ENCODE measurements at places on chromosomes 16 and 17.

GRCh38 chr17:15920758-15921239 is 24.1 kb upstream of the ADORA2B start:
- DNase-seq = peak; percentile 34

DNA sequence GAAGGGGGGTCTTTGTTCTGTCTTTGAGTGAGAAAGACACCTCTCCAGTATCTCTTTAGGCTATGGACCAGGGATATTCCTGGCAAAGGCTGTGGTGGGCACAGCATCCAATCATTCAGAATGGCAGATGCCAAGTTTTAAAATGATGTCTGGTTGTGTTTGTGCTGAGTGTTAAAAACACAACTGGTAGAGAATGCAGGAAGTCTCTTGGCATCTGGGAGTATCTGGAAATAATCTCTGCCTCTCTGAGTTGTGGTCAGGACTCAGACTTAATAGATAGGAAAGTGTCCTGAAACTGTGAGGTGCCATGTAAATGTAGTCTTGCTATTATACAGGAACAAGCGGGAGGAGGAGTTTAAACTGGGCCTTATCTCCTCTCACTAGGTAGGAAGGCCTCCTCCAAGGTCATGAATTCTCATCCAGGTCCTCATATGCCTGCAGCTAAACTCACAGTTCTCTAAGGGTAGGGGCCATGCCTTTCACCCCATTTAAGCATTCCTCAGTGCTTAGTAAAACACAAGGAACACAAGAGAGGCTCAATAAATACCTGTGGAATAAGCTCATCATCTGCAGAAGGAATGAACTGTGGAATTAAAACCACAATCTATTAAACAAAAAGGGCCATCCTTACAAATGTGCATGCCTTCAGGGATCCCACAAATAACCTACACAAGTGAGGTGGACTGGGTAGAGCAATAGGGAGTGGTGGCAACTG is 317.6 kb downstream of the CBLN1 start:
- peak; percentile 60 for DNase-seq

- DNase-seq = no peak
These were observed 18.1 kb downstream of the FZD2 start for GRCh38 chr17:44575403-44575802.

- no peak for DNase-seq
These were observed 34.3 kb downstream of the CPSF4L start for GRCh38 chr17:73227379-73227778.

DNA sequence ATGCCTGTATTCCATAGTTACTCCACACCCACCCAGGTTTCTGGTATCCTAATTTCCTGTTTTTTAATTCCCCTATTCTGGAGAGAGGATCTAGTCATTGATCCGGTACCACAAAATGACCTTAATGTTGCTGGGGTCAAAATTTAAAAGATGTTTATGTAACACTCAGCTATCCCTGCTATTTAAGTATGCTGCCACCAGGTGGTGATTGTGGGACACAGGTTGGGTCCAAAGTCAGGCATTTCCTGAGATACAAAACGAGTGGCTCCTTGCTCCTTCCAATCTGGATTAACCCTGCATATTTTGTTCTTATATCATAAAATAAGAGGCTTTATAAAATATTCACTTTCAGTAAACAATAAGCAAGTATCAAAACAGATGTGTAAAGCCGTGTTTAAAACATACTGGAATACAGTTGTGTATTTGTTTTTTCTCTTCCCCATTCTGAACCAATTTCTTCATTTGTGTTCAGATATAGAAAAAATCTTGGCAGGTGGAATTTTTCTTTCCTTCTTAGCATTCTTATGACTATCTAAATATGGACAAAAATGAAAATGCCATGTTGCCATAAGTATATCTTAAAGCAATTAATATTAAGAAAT is 16.3 kb downstream of the HS3ST4 start:
- no peak for DNase-seq

- DNase-seq = no peak
These were observed 440.5 kb downstream of the GRIN2A start for GRCh38 chr16:9741776-9742175.

GRCh38 chr17:72846399-72846798 is 246.1 kb downstream of the SLC39A11 start:
- DNase-seq = no peak

- DNase-seq = no peak
These were observed 461.7 kb upstream of the HSBP1 start for GRCh38 chr16:83345846-83346640.

- DNase-seq = no peak
These were observed 217.4 kb upstream of the TNRC6C start for GRCh38 chr17:77741109-77741508.

DNA sequence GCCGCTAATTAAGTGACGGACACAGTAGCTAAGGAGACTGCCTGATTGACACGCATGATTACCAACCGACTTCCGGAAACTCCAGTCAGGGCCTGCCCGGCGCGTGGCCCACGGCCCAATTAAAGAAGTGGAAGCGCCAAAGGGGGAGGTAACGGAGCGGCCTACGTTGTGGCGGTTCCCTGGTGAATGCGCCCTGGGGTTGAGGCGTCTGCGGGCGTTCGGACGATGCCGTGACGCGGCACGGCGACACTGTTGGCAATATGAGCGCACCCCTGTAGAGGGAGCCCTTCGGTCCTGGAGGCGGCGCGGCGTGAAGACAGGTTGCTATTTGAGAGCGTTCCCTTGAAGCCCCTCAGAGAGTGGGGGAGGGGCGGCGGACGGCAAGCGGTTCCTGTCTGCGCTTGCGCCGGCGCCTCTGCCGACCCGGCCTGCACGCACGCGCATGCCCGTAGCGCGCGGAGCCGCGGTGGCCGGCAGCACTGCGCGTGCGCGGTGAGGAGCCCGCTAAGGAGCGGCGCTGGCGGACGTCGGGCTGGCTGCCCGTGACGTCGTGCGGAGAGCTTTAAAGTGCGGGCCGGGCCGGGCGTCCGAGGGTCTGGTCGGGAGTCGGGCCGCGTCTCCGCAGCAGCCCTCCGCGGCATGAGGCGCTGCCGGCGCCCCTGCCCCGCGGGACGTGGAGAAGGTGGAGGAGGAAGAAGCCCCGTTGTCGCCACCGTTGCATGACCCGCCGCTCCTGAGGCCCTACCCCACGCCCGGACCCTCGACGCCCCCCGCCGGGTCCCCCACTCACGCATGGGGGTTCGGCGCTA is at the start of gene ALKBH5:
Gene ALKBH5, plus strand, starts transcription at position 495 of the 809 bp plus-strand sequence. CDS start 416 bp downstream, outside the sequence.
- peak; percentile 99 for DNase-seq

DNA sequence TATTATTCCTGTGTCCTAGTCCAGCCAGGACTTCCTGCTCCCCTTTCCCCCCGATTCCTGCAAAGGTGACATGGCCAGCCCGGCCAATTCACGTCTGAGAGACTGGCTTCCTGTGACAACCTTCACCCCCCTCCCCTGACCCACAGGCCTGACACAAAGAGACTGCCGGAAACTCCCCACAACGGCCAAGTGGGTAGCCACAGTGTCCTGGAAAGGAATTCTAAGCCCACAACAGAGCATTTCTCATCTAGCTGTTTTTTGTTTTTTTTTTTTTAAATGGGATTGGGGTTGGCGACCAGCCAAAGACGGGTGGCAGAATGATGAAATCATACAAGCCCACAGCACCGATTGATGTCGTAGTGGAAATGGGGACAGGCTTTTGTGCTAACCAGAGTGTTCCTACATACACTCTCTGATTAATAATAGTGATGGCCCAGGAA is 2.8 kb upstream of the XAF1 start:
- peak; percentile 74 for DNase-seq

DNA sequence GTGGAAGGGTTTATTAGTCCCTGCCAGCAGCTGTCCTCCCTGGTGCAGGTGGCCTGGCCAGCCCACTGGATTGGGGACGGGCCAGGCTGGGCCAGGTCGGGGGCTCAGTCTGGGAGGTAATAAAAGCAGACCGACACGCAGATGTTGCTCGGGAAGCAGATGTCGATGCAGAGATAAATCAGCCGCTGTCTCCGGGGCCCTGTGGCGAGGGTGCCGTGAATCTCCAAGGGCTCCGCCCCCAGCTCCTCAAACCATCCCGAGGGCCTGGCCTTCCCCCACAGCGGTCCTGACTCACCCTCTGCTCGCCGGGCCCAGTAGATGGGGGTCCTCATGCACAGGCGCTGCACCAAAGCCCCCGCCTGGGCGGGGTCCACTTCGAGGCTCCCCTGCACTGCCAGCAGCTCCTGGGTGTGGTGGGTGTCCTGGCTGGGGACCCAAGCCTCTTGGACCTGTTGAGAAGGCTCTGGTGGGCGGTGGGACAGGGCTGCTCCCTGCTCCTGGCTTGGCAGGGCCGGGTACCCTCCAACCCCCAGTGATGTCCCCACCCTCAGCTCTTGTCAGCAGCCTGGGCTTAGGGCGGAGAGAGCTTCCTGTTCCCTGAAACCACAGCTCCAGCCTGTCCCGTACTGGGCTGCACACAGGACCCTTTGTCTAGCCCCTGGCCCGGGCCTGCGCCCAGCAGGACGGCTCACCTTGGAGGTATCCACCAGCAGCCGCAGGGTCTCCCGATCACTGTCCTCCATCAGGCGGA is 1.2 kb downstream of the BRICD5 start:
- DNase-seq = no peak

GRCh38 chr17:74152591-74153455 is 50.7 kb upstream of the RPL38 start:
- peak; percentile 1 for DNase-seq

DNA sequence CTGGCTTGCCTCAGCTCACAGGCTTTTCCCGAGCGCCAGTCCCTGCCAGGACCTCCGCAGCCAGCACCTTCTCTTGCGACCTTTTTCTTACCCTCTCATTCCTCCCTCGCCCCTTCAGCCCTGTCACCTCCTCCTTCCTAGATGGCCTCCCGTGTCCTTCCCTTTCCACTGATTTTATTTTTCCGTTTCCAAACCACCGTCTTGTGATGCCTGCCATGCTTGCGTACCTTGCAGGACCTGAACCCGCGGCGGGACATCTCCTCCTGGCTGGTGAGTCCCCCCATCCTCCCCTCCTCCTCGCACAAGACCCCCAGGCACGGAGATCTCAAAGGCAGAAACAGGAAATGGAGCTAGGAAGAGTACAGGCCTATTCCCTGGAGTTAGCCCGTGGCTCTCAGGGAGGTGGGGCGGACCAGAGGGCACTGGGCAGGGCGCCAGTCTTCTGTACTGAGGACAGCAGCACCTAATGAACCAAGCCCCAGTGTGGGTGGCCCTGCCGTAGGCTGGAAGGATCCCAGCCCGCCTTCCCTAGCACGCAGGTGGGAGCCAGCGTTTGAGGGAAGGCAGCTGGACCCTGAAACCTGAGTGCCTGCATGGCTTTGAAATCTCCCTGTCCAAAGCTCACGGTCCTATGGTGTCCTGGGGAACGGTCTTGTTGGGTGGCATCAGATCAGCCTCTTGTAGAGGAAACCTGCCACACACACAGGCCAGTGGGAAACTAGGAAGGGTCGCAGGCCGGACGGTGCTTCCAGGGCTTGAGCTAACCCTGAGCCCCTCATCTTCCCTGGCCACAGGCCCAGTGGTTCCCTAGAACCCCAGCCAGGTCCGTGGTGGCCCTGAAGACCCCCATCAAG is 612 bp downstream of the CISD3 start:
- peak; percentile 69 for DNase-seq

DNA sequence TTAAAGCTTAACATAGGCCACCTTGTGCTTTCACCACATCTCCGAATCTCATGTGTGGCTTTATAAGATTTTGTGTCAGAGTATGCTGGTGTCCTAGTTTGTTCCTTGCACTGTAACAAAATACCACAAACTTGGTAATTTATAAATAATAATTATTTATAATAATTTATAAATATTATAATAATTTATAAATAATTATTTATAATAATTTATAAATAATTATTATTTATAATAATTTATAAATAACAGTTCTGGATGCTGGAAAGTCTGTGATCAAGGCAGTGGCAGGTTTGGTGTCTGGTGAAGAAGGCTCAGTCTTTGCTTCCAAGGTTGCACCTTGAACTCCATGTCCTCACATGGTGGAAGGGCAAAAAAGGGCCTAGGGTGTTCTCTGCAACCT is 147.7 kb downstream of the BCAS3 start:
- DNase-seq = no peak

- DNase-seq = peak; percentile 64
These were observed 190.9 kb downstream of the RAB11FIP4 start for GRCh38 chr17:31582151-31582907.

GRCh38 chr17:7887038-7887481 is 1.5 kb upstream of the CHD3 start:
- DNase-seq = no peak

DNA sequence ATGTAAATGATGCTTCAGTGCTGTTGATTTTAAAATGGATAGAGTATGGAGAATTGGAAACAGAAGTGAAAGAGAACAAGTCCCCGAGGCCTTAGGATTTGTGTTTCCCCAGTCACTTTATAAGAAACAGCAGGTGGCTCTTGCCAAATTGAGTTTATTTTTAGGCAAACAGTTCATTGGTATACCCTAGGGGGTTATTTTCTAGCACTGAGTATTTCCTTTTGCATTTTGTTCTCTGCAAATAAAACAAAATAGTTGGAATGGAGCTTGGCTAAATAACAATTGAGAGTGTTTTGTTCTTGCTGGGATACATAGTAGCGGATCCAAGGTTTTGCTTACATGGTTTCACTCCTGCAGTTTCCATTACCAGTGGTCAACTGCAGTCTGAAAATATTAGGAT is 591.1 kb upstream of the C16orf82 start:
- no peak for DNase-seq

- DNase-seq = no peak
These were observed 140.7 kb upstream of the PLCG2 start for GRCh38 chr16:81638286-81638945.

DNA sequence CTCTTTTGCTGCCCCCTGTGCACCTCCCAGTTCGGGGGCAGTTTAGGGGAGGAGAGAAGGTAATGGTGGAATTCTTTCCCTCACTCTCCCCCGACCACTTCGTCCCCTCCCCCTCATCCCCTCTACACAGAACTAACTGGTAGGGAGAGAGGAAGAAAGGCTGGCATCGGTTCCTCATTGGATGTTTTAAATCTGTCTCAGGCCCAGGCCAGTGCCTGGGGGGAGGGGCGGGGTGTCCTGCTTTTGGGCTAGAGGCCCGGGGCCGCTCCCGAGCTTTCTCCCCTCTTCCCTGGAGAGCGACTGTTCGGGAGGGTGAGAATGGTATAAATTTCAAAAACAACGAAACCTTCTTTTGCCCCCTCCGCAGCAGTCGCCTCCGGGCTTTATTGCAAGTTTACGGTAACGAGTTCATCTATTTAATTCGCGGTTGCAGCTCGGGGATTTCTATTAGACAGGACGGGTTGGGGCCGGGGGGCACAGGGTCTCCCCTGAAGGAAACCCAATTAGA is at the start of gene PRAC2:
Gene PRAC2, plus strand, starts transcription at position 271 of the 508 bp plus-strand sequence. CDS start 1,226 bp downstream, outside the sequence.
- DNase-seq = no peak

GRCh38 chr17:72948115-72948514 is 144.4 kb downstream of the SLC39A11 start:
- DNase-seq = no peak

GRCh38 chr17:28999206-28999605 is 6.6 kb downstream of the SEZ6 start:
- DNase-seq = no peak

All from adipocyte (in vitro differentiated cells).